CD4-positive, alpha-beta T cell (primary cell): ENCODE measurements at places on chromosomes 2 and 18.

DNA sequence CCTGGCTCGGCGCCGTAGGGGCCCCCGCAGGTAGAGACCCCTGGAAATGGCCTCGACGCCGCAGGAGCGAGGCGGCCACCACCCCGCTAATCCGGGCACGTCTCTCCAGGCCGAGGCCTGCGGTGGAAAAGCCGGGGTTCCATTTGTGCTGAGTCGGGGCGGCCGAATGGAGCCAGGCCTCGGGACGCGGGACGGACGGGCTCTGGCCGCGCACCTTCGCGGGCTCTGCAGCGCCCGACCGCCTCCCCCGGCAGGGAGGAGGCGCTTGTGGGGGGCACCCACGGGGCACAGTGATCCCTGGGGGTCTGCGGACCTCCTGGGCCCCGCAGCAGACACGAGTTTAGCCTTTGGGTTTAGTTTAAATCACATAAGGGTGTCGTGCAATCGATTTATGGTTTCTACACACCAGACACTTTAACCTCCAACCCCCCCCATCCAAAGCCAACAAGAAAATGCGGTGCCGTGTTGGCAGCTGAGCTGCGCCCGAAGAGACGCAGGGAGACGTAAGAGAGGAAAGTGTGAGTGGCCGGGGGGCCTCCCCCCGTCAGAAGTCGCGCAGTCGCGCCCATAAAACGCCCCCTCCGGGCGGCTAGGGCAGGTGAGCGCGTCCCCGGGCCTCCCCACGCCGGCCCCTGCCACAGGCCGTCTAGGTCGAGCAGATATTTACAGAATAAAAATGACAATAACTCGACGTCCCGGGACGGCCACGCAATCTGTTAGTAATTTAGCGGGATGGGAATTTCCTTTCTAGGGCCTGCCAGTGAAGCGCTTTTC lies 1.0 kb upstream of the NFATC1 start:
- peaks cover 54% of the 10 kb centered on the region for H3K4me1 ChIP-seq
- no peak overlapping the region for H3K27ac ChIP-seq
- no peaks in the 10 kb centered on the region for H3K36me3 ChIP-seq
- H3K27me3 ChIP-seq = peaks cover 3% of the 10 kb centered on the region
- peak; percentile 84 for DNase-seq

DNA sequence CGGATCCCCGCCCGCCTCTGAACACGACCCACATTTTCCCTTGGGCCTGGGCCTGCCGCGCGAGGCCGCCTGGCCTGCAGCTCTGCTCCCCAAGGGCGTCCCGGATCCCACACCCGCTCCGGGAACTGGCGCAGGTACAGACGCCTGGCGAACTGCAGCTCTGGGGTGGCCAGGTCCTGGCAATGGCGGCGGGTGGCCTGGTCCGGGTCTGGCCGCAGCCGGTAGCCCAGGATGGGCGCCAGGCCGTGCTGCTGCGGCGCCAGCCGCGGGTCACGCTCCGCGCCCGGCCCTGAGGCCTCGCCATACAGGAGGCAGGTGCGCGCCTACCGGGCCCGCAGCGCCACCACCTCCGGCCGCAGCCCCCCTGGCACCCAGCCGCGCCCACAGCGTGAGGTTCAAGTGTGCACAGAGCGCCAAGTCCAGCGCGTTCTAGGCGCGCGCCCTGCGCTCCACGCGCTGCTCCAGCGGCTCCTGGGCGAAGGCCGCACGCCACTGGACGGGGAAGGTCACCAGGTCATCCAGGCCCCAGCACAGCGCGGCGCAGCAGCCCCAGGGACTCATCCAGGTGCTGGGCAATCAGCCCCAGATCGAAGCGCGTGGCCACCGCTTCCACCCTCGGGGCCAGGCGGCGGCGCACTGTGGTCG lies 9.5 kb downstream of the AQP12A start:
- no peak overlapping the region for H3K27ac ChIP-seq
- no peak for DNase-seq
- H3K4me3 ChIP-seq = no peak overlapping the region
- H3K36me3 ChIP-seq = no peaks in the 10 kb centered on the region
- no peaks in the 10 kb centered on the region for H3K27me3 ChIP-seq
- H3K4me1 ChIP-seq = peaks cover 20% of the 10 kb centered on the region

GRCh38 chr2:167972746-167973145 lies 274.6 kb downstream of the STK39 start:
- H3K4me1 ChIP-seq = no peaks in the 10 kb centered on the region
- peaks cover 7% of the 10 kb centered on the region for H3K36me3 ChIP-seq
- no peak for DNase-seq
- H3K27me3 ChIP-seq = no peaks in the 10 kb centered on the region
- H3K4me3 ChIP-seq = no peak overlapping the region

GRCh38 chr2:43027097-43027873 lies 199.1 kb downstream of the ZFP36L2 start:
- H3K27me3 ChIP-seq = no peaks in the 10 kb centered on the region
- DNase-seq = no peak
- no peak overlapping the region for H3K27ac ChIP-seq

DNA sequence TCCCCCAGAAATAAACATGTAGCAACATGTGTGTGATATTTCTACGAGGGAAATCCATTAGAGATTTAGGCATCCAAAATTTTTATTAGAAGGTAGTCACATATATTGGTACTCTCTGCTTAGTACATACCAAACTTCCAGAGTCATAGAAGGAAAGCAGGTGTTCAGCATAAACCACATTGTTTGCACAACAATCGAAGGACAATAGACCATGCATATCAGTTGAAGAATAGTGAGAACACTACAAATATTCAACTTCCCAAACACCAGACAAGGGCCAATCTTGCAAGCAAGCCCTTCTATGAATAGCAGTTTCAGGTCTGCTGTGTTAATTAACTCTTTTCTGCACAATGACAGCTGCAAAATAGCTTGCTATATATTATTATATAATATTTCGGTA lies 702.2 kb downstream of the ERBB4 start:
- no peak for DNase-seq
- H3K4me3 ChIP-seq = no peak overlapping the region
- no peaks in the 10 kb centered on the region for H3K4me1 ChIP-seq
- no peaks in the 10 kb centered on the region for H3K27me3 ChIP-seq
- no peak overlapping the region for H3K27ac ChIP-seq

DNA sequence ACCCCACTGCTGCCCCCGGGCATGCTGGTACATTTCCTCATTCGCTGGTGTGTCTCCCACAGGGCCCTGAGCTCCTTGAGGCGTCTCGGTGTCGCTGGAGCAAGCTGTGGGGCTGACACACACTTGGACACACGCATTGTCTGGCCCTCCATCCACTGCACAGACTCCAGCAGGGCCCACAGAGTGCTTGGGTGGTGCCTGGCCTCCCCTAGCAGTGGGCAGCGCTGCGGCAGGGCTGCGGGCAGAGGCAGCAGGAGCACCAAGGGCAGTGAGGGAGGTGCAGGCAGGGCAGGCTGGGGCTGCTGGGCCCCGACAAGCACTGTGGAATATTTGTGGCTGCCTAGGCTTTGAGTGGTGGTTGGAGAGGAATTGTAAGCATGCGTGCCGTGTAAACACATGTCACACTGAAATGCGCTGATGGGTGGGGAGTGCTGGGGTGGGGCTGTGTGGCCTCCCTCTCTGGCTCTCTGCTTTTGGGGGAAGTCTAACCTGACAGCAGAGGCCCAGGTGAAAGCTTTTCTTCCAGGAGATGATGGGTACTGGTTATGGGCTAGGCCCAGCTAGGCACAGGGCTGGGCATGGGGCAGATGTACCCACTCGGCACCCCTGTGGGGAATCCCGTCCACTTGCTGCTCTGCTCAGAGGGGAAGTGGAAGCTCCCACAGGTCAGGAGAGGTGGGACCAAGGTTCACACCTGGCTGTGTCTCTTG lies 55.5 kb upstream of the HS6ST1 start:
- H3K36me3 ChIP-seq = no peaks in the 10 kb centered on the region
- H3K27me3 ChIP-seq = no peaks in the 10 kb centered on the region
- peaks cover 16% of the 10 kb centered on the region for H3K4me1 ChIP-seq
- no peak overlapping the region for H3K27ac ChIP-seq
- no peak for DNase-seq
- H3K4me3 ChIP-seq = no peak overlapping the region
